Astrocyte (in vitro differentiated cells and primary cell): ENCODE measurements at places on chromosomes 4 and X.
A peak's percentile ranks its signal among the peaks of the same experiment; 100 is the strongest.

- DNase-seq, result no peak
Measured at GRCh38 chr4:38416450-38417014, 247.5 kb upstream of the KLF3 start.

DNA sequence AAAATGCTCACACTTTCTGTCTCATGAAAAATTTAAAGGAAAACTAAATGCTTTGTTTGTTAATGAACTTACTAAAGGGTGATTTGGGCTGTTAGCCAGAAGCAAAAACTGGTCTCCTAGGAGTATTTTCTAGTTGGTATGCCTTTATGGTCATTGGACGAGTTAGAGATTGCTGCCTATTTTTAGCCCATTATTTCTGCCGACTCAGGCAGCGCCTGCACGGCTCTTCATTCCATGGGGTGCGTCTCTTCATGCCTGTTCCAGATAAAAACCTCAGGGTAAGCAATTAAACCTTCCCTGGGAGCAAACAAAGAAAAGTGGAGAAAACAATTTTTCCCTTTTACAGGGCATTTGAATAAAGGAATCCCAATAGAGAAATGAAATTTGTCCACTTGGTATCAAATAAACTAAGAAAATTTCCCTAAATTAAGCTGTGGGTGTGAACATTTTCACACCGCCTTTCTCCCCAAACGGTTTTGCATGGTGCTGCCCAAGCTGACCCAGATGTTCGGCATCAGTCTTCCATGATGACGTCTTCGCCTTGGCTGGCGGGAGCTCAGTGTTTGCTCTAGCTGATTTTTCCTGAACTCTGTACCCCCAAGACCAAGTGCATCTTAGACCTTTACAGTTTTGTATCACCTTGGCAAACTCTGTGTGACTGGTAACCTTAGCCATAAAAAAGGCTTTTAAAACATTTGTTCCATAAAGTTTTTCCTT is 61.7 kb upstream of the ADGRG2 start:
- DNase-seq, result no peak

- no peak for DNase-seq
Measured at GRCh38 chr4:3865986-3866812, 100.0 kb downstream of the ADRA2C start.

GRCh38 chr4:76197971-76198410 is 15.6 kb downstream of the SCARB2 start:
- DNase-seq, result peak; percentile 84

- no peak for DNase-seq
Measured at GRCh38 chr4:109649872-109650271, 53.4 kb downstream of the CASP6 start.

DNA sequence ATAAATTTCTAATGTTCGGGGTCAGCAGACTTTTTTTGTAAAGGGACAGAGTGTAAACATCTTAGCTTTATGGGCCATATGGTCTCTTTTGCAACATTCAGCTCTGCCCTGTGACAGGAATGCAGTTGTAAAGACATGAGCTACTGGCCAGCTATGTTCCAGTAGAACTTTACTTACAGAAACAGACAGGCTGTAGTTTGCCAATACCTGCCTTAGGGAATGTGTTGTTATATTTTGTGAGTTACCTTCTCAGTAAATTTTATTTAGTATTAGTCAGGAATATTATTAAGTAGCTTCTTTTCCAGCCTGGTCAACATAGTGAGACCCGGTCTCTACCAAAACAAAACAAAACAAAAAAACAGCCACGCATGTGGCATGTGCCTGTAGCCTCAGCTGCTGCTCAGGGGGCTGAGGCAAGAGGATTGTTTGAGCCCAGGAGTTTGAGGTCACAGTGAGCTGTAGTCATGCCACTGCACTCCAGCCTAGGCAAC is 48.7 kb downstream of the HTT start:
- DNase-seq, result no peak

GRCh38 chr4:112673686-112674085 is 36.7 kb downstream of the LARP7 start:
- DNase-seq, result no peak

DNA sequence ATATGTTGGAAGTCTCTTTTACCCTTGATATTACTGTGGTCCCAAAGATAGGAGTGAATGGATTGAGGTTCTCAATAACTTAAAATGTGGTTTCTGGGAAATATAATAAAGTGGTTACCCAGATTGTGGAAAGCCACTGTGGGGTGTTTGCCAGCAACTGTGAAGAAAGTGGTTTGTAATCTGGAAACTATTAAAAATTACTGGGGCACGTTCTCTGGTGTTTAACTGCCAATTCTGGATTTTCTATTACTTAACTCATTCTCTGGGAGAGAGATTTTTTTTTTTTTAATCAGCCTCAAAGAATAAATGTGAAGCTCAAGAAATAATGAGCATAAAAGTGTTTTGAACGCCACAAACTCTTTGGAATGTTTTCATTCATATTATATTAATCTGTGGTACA is 4.9 kb upstream of the CXCL6 start:
- peak; percentile 72 for DNase-seq

- peak; percentile 96 for DNase-seq
Measured at GRCh38 chr4:5758741-5759140, 47.7 kb downstream of the EVC start.

GRCh38 chrX:24646006-24646405 is 1.1 kb downstream of the PCYT1B start:
- no peak for DNase-seq

DNA sequence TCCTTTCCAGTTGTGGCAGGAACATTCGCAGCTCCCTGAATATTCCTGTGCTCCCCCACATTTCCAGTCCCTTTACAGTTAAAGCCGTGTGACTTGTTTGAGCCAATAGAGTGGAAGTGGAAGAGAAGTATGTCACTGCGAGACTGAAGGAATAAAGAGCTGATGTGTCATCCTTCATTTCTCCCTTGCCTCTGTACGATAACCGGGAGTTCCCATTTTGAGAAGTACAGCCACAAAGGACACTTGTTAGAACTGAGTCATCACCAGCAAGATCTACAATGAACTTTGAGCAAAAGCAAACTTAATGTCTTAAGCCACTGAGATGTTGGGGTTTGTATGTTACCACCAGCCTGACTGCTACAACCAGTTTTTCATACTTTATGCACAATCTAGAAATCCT is 92.3 kb downstream of the SPRY1 start:
- DNase-seq, result peak; percentile 78

DNA sequence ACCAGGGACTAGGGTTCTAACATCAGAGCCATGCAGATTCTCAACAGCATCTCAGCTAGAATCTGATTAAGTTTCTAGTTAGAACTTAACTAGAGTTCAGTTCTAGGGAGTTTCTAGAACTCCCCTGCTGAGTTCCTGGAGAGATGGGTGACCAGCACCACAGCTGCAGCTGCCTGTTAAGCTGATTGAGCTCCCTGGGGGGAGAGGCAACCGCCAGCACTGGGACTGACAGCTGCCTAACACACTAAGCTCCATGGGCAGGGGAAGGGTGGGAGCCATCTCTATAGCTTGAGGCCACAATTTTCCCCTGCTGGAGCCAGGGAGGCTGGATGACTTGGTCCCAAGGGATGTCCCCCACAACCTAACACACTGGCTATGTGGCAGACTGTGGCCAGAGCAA is 84.2 kb downstream of the CHIC1 start:
- no peak for DNase-seq

- no peak for DNase-seq
Measured at GRCh38 chr4:989722-990471, 3.1 kb downstream of the IDUA start.

- DNase-seq, result peak; percentile 11
Measured at GRCh38 chr4:96260064-96260682, 420.3 kb downstream of the PDHA2 start.

- no peak for DNase-seq
Measured at GRCh38 chrX:28127662-28128061, 146.4 kb upstream of the DCAF8L1 start.

DNA sequence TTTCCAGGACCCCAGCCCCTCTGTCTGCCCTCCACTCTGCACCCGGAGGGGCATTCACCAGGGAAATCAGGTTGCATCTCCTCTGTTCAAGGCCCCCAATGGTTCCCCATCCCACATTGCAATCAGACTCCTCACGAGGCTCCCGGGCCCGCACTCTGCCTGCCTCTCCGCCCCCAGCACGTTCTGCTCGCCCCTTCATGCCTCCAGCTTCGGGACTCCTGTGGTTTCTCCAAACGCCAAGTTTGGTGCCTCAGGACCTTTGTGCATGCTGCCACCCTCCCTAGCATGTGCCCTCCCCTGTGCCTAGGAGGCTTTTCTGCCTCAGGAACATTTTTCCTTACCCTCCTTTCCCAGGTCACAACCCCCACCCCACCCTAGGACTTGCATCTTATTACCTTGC is 183.6 kb upstream of the PSAPL1 start:
- DNase-seq, result no peak

GRCh38 chr4:180057891-180058671 is 2185.1 kb upstream of the TENM3 start:
- DNase-seq, result peak; percentile 23

GRCh38 chr4:67054896-67055295 is 490.4 kb downstream of the CENPC start:
- peak; percentile 34 for DNase-seq

GRCh38 chrX:2502668-2503519 is 2.1 kb upstream of the DHRSX start:
- peak; percentile 10 for DNase-seq

GRCh38 chr4:184807797-184808712 is 17.7 kb downstream of the ACSL1 start:
- peak; percentile 78 for DNase-seq

- peak; percentile 16 for DNase-seq
Measured at GRCh38 chr4:158610790-158611189, 60.9 kb downstream of the C4orf46 start.

DNA sequence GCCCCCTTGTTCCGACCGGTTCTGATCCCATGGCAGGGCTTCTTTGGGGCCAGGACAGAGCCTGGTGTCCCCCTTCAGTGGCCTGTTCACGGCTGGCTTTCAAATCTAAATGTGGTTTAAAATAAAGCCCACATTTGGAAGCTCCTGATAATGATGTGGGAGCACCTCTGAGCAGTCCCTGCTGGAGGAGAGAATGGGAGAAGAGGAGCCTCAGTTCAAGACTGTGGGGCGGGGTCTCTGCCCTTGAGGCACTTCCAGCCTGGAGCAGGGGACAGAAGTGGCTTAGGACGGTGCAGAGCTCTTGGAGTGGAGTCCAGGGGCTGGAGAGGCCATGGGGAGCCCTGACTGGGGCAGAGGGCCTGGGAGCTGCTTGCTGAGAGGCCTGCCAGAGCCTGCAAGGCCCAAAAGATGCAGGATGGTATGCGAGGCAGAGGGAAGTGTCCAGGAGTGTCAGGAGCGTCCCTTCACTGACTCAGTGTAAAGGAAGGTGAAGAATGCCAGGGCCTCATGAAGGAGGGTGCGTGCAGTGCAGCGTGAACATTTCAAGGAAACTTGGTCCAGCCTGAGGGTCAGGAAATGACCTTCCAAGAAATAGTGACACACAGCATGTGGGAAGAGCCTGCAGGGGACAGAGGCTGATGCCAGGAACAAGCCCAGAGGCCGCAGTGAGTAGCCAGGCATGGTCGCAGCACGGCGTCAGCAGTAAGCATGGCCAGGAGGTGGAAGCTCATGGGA is 21.1 kb upstream of the TADA2B start:
- peak; percentile 84 for DNase-seq

DNA sequence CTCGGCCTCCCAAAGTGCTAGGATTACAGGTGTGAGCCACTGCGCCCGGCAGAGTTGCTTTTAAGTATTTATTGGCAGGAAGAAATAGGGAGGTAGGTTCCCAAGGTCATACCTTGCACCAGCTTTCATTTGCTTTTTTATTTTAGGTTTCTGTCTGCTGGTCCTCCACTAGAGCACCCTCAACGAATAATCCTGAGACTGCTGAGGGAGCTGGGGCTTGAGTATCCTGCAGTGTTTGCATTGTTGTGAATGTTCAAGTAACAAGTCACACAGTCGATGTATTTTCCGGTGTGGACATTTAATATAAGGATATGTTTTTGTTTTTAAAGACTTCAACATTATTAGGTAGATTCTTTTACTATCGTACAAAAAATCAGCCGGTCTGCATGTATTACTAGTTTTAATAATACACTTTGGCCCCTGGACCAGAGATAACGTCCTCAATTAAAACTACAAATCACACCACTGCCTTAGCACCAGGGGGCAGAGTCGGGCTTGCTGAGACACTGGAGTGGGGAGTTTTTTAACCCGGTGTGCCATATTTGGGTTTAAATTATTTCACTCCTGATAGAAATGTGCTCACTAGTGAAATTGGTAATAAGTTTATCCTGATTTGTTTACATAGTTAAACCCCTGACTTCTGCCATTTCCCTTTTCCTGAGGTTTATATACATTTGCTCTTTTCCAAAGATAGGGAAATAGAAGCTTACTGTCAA is 11.6 kb downstream of the SMIM20 start:
- no peak for DNase-seq

GRCh38 chr4:189136462-189136861 is 804.2 kb upstream of the FRG1 start:
- DNase-seq, result no peak

DNA sequence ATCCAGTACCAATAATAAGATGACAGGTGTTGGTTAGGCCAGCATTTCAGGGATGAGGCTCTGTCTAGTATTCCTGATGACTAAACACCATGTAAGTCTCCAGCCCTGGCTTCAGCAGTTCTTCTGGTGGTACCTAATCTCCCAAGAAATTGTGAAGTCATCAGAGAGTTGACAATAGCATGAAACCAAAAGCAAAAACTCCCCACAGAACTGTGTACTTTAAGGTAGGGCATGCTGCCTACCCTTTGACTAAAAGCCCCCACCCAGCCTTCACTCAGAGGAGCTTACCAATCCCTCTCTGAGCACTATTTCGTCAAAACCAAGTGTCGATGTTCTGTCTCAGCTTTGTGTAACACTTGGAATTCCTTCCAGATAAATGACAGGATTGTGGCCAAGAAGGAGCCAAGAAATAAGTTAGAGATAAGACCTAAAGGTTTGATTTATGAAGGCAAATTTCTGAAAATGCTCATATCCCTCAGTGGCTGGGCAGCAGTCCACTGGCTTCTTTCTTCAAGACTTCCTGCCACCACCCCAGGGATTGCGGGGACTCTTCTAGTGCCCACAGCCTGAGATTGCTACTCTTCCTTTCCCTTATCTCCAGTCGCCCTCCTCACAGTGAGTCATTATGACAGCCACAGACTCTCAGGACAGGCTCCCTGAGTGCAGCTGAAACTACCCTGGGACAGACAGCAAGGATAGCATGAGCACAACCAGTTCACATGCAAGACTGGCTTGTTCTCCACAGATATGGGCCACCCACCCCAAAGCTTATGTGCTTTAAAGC is 67.3 kb upstream of the LHFPL1 start:
- peak; percentile 54 for DNase-seq

GRCh38 chrX:135985157-135985972 is at the start of gene SLC9A6:
SLC9A6 (plus strand) TSS chrX:135985435; CDS start chrX:135985659, 224 bp downstream.
- DNase-seq, result no peak

GRCh38 chr4:99403380-99404184 is 31.6 kb downstream of the ADH7 start:
- DNase-seq, result no peak

GRCh38 chr4:37066159-37066558 is 178.4 kb upstream of the NWD2 start:
- no peak for DNase-seq
